ENCODE measurements at places on chromosomes 6 and 20. TPM values are rescaled to one million over a fixed set of nuclear protein-coding genes. Genes with fewer than 3 reads are reported as not detected.

The FERMT1 gene
- 22.4 TPM for total RNA-seq

The EDN1 gene
- 2.3 TPM for total RNA-seq

The SYTL3 gene
- total RNA-seq: 5.5 TPM

The SLC25A27 gene
- total RNA-seq: 2.7 TPM

The GHRH gene
- not detected for total RNA-seq

The EEF1A2 gene
- 203 TPM for total RNA-seq

The SLC17A4 gene
- total RNA-seq: not detected

The PRELID3B gene
- 87.6 TPM for total RNA-seq

Measured in HT1080 (cell line).